ENCODE measurements at places on chromosomes 13 and 19.

- no peak for DNase-seq
Observed at GRCh38 chr13:113238536-113238935, 29.1 kb downstream of the CUL4A start.

DNA sequence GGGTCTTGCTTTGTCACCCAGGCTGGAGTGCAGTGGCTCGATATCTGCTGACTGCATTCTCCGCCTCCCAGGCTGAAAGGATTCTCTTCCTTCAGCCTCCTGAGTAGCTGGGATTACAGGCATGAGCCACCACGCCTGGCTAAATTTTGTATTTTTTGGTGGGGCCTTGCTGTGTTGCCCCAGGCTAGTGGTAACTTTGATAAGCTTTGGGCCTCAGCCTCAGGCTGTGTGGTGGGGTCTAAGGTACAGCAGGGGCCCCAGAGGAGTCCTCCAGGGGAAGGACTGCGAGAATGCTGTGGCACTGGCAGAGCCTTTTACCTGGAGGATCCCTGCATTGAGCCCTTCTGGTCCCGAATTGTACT is 7.2 kb downstream of the DOT1L start:
- no peak for DNase-seq

DNA sequence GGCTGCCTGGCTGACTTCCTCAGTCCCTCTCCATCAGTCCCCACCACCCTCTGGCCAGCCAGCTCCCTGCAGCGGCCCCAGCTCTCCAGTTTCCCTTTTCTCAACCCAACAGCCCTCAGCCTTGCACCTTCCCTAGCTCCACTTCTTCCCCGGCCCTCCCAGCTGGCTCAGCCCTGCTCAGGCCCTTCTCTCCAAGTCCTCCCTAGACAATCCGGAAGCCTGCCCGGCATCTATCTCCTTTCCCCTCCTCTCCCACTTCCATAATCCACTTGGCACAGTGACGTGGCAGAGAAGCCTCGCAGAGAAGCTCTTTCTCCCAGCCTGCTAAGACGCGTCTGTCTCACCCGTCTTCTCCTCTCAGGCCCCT is 1.1 kb downstream of the UBXN6 start:
- DNase-seq: no peak

DNA sequence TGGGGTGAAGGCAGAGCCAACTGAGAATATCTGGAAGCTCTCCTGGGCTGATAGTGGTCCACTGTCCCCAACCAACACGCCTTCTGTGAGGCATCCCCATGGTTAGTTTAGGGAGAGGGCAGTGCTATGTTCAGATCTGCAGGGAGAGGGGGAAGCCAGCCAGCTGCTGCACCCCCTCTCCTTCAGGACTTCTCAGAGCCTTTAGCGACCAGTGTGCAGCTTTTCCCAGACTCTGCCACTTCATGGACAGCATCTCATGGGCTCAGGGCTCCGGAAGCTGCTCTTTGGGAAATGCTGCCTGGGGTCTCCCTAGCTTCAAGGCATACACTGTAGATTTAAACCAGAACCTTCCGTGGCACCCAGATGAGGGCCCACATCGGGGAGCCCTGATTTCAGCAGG is 33.5 kb downstream of the TMED1 start:
- no peak for DNase-seq

GRCh38 chr13:44667943-44668342 is 91.8 kb upstream of the TSC22D1 start:
- DNase-seq: no peak

GRCh38 chr13:48775285-48775684 is 121.6 kb downstream of the CYSLTR2 start:
- DNase-seq: no peak

- no peak for DNase-seq
Observed at GRCh38 chr13:86900906-86901305, 770.3 kb upstream of the SLITRK5 start.

DNA sequence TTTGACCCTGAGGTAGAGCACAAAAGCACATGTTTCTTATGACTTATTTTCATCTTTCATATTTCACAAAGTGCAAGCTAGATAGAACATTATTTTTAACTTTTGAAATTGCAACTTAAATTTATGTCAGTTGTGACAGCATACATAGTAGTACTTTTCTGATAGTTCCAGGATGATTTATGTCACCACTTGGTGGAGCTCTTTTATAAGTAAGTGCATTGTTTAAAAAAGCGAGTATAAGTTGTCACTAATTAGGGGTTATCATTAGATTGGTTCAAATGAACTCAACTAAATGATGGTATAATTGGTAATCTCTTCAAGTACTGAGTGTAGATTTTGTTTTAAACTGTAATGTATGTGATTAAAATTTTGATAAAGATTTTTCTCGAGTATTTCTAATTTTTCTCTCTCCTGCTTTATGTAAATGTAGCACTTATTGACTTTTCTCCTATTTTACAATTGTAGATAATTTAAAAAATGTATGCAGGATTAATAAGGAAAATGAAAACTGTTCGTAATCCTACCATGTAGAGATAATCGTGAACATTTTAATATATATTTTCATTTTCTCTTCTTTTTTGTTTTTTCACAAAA is 31.1 kb downstream of the RB1 start:
- no peak for DNase-seq

- no peak for DNase-seq
Observed at GRCh38 chr13:41645331-41645730, 188.0 kb downstream of the RGCC start.

DNA sequence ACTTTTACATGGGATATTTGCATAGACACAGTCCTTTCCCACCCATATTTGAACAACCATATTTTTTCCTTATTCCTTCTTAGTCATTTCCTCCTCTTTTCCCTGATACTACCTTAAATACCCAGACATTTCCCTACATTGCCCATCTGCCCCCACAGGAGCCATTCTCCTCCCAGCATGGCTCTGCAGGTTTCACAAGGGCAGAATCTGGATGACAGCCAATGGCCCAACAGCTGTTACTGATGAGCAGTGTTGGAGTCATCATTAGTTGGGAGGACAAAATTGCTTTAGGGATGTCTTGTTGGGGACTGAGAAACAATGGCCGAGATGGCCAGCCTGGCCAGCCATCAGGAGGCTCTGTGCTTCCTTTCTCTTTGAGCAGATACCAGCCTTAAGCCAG is 209.5 kb downstream of the KLF5 start:
- no peak for DNase-seq

DNA sequence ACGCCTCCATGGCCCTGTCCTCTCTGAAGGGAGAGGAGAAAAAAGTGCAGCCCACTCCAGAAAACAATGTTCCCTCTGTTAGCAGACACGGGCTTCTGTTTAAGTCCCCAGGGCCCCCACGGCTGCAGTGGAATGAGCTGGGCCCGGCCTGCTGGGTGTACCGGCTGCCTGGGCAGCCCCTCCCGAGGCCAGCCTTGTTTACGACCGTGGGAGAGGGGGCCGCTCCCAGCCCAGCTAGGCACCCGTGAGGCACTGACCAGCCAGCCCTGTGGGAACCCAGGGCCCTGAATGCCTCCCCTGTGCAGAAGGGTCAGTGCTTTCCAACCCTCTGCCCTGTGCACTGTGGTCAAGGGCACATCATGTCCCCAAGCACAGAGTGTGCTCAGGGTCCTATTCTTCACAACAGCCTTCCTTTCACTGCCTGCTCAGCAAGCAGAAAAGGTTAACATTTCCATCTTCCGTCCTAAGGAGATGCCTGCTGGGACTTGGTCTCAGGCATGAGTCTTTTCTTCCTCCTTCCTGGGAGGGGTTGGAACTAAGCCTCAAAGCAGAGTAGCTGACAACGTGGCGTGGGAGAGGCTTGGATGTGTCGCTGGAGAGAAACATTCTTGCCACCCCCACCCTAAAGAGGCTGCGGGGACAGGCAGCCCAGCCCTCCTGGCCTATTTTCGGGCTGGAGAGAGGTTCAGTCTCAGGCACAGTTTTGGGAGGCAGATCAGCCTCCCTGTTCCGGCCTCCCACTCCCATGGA is 90.1 kb downstream of the RGCC start:
- DNase-seq: no peak

DNA sequence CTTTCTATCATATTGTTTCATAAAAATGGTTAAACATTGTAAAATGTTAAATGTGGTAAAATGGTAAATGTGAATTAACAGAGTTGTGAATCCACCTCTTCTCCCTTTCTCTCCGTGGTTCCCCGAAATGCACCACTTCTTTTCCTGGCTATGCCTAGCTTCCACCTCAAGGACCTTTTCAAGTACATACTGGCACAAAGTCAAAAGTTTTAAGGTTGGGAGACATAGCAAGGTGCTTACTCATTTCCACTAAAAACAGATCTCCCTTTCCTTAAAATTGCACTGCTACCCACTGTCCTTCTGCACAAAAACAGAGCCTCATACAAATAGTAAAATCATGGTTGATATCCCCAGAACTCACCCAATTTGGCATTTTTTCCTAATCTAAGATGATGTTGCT is 558.2 kb downstream of the SLITRK6 start:
- no peak for DNase-seq

DNA sequence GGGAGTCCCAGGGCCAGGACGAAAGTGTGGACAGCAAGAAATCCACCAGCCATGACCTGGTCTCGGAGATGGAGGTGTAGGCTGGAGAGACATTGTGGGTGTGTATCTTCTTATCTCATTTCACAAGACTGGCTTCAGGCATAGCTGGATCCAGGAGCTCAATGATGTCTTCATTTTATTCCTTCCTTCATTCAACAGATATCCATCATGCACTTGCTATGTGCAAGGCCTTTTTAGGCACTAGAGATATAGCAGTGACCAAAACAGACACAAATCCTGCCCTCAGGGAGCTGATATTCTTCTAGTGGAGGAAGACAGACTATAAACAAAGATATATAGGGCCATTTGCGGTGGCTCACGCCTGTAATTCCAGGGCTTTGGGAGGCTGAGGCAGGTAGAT is 7.4 kb upstream of the DHX34 start:
- DNase-seq: no peak

- no peak for DNase-seq
Observed at GRCh38 chr13:48500652-48501197, 32.2 kb downstream of the RCBTB2 start.

DNA sequence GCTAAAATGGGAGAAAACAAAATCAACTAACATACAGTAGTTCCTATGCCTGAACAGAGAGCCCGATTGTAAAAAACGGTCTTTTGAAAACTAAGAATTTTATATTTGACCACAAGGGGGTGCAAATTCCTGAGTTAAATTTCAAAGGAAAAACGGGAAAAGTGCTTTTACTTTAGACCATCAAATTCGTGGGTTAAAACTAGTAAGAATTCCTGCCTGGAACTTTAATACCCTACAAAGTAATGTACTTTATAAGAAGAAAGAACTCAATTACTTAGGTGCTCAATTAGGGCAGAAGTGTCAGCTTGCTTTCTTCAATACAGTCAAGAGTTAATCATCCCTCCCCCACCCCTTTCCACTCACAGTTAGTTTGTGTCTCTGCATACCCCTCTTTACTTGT is 69.8 kb downstream of the KCNRG start:
- DNase-seq: no peak

- DNase-seq: no peak
Observed at GRCh38 chr13:44902738-44903137, 86.5 kb downstream of the NUFIP1 start.

- no peak for DNase-seq
Observed at GRCh38 chr19:11377756-11378155, 3.3 kb downstream of the SWSAP1 start.

DNA sequence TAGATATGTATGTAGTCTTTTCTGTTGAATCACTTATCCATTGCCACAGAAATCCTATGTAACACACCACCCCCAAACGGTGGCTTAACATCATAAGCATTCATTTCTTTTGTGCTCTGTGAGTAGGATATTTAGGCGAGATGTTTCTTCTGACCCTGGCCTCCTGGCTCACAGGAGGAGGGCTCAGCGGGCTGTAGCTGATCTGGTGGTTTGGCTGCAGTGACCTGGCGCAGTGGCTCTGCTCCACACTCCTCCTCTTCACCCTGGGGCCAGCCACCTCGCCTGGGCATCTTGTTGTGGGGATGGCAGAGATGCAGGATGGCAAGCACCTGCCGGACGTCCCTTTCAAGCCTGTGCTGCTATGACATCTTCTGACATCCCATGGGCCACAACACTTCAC is 147.1 kb upstream of the IRS2 start:
- no peak for DNase-seq

GRCh38 chr13:27659145-27659865 is 37.6 kb downstream of the POLR1D start:
- no peak for DNase-seq

- no peak for DNase-seq
Observed at GRCh38 chr19:19534556-19535265, 3.4 kb upstream of the CILP2 start.

DNA sequence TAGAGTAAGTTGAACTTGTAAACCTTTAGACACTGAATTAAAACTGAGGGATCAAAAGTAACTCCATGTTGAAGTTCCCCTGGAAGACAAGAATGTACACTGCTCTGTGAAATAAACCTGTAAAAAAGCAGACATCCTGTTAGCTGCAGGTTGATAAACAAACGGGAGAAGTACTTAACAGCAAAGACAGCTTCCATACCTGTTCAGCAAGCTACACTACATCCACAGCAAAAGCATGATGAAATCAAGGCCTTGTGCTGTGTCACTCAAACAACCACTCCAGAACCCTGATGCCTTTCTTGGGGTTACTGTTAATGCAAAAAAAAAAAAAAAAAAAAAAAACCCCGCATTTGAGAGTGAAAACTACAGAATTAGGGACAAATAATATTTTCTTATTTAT is 20.8 kb downstream of the ANKRD10 start:
- DNase-seq: no peak

DNA sequence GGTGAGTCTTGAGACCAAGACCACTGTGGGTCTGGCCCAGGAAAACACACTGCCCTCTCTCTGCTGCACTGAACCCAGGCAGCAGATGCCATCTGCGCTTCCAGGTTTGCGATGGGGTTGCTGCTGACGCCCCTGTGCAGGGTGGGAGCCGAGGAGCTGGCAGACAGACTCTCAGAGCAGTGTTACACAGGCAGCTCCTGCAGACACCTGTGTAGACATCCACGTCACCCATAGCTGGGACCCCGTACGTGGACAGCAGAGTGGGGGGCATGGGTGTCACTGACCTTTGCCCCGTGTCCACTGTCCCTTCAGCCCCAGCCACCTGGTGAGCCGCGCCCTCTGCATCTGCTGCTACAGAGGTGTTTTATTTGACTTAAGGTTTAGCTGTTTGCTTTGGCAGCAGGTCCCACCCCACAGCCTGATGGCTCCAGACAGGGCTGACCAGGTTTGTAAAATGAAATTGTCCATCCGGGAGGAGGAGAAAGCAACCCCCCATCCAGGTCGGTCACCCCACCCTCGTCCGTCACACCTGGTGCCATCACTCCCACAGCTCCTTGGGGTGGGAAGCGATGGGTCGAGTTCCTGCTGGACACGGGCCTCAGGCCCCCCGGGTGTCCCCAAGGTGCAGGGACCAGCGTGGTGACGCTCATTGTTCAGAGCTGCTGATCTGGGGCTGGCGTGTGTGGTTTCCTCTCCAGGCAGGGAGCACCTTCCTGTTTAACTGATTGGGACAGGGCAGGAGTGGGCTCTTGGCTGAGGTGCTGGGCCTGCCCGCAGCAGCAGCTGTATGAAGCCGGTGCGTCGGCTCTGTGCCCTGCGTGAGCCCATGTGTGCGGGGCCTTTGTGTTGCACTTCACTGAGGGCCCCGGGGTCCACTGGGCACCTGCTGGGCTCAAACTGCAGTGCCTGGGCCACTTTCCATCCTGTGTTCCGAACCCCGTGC is 28.4 kb downstream of the MCF2L start:
- no peak for DNase-seq

GRCh38 chr19:10450191-10450852 is 30.0 kb downstream of the PDE4A start:
- DNase-seq: no peak

GRCh38 chr19:2624537-2625091 is 77.9 kb downstream of the GNG7 start:
- DNase-seq: no peak

Measured in activated CD4-positive, CD25-positive, alpha-beta regulatory T cell (primary cell).